ENCODE measurements at places on chromosomes 7 and 10.

GRCh38 chr10:83367036-83367435, 772.3 kb upstream of the GHITM start:
- DNase-seq = no peak

DNA sequence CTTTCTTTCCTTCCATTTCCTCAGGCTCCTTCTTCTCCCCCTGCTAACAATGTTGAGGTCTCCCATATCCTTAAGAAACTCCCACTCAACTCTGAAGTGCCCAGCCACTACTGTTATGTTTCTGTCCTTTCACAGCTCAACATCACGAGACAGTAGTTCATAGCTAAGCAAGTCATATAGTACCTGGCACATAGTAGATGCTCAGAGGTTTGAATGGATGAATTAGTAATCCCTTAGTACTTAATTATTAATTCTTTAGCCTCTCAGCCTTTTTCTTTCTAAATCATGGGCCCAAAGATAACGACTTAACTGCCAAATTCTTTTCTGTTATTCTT, 22.6 kb downstream of the CSGALNACT2 start:
- DNase-seq = no peak

DNA sequence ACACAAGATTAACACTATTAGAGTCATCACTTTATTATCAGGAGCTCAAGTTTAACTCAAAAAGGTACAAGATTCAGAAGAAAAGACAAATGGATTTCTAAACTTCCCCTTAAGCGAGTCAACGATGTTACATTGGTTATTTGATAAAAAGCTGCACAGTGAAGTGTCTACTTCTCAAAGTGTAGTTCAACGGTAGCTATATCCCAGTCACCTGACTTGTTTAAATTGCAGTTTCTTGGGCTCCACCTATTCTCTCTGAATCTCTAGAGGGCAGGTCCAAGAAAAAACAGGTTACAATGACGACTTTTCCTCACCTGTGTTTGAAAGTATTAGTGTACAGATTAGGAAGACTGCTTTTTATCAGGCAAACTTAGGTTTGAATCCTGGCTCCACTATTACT, 16.6 kb downstream of the MINDY3 start:
- DNase-seq = no peak

DNA sequence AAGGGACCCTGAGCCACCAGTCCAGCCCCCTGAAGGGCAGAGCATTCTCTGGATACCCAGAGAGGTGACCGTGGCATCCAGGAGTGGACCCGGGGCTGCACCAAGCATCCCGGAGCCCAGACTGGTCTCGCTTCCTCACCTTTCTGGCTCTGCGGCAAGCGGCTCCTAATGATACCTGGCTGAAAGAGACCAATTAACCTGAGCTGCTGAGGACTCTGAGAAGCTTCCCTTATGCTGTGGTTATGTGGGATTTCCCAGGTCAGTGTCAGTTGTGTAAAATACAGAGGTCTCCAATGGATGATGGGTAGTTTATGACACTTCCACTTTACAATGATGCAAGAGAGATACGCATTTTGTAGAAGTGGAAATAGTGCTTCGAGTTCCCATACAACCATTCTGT, 51.5 kb downstream of the PFKFB3 start:
- no peak for DNase-seq

DNA sequence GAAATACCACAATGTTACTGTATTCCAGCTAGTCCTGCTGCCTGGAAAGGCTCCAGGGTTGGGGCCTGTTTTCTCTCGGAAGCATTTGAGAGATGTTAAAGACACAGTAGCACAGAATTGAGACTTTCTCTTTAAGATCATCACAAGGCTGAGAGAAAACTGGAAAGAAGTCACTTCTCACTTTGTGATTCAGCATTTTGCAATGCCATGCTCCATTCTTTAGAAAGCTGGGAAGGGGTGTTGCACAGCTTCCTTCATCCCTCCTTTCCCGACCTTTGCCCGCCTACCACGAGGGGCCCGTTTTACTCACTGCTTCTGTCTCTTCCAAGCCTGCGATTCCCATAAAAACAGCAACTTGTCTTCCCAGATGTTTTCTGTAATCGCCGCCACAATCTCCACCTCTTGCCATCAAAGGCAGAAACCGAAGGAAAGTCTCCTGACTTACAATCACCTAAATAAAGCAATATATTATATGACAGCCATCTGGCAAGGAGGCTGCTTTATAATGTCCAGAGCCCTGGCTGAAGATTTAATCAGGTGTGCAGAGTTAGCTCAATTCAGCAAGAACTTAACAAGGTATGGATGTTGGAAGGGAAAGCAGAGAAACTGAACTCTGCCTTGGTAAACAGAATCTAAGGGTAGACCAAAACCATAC, 18.9 kb downstream of the NOD1 start:
- DNase-seq = no peak

DNA sequence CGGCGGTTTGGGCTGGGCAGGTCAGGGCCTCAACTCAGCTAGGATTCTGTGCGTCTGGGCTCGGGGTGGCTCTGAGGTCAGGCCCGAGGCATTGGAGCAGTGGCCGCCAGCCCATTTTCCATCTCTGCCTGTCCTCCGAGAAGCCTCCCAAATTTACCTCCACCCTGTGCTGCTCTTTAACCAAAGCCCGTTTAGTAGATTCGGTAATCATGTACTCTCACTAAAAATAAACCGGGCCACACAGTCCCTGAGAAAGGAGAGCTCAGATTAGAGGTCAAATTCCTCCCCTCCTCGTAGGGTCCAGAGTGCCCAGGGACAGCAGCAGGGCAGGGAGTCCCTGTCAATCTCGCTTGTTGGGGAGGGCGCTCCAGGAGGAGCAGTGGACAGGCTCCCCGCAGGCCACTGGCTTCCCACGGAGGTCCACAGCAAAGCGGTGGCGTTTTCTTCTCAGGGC, 88.7 kb upstream of the CHST15 start:
- no peak for DNase-seq

DNA sequence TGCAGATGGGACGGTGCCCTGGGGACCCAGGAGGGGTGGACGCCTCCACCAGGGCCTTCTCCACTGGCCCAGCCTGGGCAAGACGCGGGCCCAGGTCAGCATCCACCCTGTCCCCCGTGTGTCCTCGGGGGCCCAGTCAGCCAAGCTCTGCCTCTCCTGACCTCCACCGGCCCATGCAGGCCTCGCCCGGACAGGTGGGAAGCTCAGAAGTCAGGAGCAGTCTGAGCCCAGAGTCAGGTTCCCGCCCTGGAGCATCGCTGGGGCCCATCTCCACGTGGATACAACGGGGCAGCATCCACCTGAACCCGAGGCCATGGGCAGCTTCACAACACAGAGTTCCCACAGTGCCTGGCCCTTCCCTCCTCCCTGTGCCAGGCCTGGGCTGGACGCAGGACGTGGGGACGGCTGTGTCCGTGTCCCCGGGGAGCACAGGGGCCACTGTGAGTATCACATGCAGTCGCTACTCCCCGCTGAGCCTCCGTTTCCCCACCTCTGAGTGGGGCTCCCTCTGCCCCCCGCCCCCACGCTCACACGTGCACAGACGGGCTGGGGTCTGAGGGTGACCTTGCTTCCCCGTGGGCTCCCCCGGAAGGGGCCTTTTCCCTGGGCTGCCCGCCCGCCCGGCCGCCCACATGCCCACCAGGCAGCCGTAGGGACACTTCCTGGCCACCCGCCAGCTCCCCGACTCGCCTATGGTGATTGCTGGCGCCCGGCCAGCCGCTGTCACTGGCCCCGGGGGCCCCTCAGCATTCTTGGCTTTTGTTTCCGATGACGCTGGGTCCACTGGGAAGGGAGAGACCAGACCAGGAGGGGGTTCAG, 64.3 kb downstream of the PDGFA start:
- DNase-seq = no peak

DNA sequence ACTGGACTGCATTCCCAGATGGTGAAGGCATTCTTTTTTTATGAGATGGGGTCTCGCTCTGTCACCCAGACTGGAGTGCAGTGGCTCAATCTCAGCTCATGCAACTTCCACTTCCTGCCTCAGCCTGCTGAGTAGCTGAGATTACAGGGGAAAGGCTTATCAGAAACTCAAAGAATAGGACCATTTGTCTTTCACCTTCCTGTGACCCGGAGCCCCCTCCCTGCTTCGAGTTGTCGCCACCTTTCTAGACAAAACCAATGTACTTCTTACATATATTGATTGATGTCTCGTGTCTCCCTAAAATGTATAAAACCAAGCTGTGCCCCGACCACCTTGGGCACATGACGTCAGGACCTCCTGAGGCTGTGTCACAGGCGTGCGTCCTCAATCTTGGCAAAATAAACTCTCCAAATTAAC, 1.8 kb upstream of the METTL27 start:
- DNase-seq = no peak

- DNase-seq = no peak
These were observed 205.8 kb upstream of the GRB10 start for GRCh38 chr7:50988465-50988864.

All from activated naive CD4-positive, alpha-beta T cell treated with anti-CD3 and anti-CD28 coated beads for 36 hours (primary cell).